ENCODE measurements at places on chromosomes 3 and 15. TPM values are rescaled to one million over a fixed set of nuclear protein-coding genes. Genes with fewer than 3 reads are reported as not detected.

Gene ACTRT3
- 1.9 TPM for total RNA-seq

Gene SPATA12
- not detected for total RNA-seq

Gene APBA2
- 6.6 TPM for total RNA-seq

Gene NMB
- 9.1 TPM for total RNA-seq

Gene GOLGA8R
- total RNA-seq, result not detected

Measured in hair follicular keratinocyte (primary cell).